ENCODE measurements at places on chromosomes 6 and 20.

GRCh38 chr6:106116125-106116832 is 30.1 kb downstream of the PRDM1 start:
- DNase-seq = no peak

DNA sequence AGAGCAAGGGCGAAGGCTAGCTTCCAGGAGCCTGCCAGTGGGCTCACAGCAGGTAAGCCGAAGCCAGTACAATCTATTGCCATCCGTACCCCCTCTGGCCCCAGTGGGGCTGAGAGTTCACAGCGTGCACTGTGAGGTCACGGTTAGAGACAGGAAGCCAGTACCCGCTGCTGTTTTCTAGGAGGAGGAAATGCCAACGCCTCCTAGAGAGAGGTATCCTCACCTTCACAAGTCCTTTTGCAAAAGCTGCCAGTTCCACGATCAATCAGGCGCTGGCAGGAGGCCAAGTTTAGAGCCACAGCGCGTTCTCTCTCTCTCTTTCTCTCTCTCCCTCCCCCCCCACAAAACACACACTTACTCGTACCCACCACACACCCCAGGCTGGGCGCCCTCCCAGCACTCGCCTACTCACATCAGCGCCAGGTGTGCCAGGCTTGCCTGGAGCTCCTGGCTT is 22.5 kb downstream of the COL9A1 start:
- DNase-seq = no peak

GRCh38 chr6:26359765-26360164 is 5.2 kb upstream of the BTN3A2 start:
- DNase-seq = no peak

DNA sequence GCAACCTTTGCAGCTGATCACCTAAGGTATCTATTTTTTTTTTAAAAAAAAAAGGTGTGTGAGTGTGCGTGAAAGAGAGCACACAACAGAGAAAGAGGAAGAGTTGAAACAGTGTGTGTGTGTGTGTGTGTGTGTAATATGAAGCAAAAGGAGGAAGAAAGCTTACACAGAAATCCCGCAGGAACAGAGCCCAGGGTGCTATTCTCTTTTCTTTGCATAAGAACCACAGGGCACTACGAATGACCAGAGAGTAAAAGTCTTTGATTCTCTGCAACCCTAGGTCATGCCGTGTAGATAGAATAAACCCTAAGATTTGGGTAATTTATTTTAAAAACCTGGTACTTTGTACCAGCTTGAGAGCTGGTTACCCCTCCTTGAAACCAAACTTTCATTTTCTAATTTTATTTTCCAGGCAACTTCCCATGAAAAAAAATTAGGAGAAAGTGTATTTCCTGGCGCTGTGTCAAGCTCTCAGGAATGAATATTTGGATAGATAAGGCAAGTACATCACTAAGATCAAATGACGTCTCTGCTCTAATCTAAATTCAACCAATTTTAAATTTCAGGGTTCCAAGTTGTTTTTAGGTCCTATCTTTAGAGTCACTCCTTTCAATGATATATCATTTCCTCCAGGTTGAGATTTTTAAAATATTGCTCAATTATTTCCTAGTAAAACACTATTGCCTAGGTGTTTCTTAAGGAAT is 47.9 kb upstream of the ID4 start:
- DNase-seq = no peak

DNA sequence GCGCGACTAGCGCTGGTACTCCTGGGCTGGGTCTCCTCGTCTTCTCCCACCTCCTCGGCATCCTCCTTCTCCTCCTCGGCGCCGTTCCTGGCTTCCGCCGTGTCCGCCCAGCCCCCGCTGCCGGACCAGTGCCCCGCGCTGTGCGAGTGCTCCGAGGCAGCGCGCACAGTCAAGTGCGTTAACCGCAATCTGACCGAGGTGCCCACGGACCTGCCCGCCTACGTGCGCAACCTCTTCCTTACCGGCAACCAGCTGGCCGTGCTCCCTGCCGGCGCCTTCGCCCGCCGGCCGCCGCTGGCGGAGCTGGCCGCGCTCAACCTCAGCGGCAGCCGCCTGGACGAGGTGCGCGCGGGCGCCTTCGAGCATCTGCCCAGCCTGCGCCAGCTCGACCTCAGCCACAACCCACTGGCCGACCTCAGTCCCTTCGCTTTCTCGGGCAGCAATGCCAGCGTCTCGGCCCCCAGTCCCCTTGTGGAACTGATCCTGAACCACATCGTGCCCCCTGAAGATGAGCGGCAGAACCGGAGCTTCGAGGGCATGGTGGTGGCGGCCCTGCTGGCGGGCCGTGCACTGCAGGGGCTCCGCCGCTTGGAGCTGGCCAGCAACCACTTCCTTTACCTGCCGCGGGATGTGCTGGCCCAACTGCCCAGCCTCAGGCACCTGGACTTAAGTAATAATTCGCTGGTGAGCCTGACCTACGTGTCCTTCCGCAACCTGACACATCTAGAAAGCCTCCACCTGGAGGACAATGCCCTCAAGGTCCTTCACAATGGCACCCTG is 1.6 kb downstream of the TPBG start:
- DNase-seq = no peak

DNA sequence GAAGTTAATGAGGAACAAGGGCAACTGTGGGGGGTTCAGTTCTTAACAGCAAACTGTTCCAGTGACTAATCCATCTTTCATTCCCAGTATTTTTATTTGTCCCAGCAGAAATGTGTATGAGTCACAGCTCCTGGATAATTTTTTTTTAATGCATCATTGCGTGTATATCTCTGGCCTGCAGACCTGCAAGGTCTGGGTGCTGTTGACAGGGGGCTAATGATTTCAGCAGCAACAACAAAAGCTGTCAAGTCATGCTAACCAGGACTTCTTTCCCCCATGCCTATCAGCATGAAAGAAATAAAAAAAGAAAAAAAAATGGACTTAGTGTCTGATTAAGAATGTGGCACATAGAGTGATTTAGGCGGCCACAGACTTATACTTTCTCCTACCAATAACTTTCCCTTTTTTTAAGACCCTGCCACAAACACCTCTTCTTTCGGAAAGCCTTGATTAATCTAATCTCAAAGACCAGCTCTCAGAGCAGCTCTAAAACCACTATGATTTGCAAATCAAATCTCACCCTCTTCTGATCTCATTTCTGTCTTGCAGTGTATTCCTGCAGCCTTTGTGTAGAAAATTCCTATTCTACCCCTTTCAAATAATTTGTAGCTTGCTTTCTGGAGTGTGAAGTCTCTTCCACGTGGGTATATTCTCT is 14.2 kb upstream of the PREX1 start:
- DNase-seq = no peak

GRCh38 chr6:43923376-43924221 is 153.6 kb downstream of the VEGFA start:
- no peak for DNase-seq

- no peak for DNase-seq
These were observed 4.2 kb downstream of the RIMS4 start for GRCh38 chr20:44805979-44806620.

GRCh38 chr20:35009665-35010328 is 54.1 kb downstream of the MYH7B start:
- DNase-seq = no peak

- DNase-seq = no peak
These were observed 156.4 kb upstream of the SYNCRIP start for GRCh38 chr6:85798931-85799652.

- DNase-seq = no peak
These were observed 51.0 kb downstream of the NCOA6 start for GRCh38 chr20:34774449-34774848.

DNA sequence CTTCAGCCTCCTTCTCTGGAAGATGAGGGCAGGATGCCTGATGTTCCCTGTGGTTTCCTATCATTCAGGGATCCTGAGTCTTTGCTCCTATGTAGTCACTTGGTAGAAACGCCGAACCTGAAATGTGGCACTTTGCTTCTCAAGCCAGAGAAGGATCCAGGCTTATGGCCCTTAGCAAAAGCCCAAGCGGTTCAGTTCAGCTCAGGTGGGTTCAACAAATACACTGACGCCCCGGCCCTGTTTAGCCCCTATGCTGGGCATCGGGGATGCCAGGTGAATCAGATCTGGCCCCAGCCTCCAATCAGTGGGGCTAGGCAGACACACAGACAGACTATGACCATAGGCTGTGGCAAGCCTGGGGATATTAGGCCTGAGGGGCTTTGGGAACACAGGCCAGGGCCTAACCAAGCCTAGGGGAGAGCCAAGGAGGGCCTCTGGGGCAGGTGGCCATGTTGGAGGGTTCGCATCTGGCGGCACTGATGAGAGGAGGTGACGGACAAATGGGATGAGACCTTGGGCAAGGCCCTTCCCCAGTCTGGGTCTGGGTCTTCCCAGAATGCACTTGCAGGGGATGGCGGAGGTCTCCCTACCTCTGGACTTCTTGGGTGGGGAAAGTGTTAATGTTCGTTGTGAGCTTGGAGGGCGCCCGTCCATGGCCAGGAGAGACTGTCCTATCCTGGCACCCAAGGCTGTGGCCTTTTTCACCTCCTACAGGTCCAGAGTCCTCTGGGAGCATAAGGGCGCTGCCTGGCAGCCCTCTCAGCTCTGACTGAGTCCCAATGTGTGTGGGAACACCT is 17.6 kb upstream of the SRC start:
- no peak for DNase-seq

All from activated naive CD4-positive, alpha-beta T cell (primary cell).